ENCODE measurements at places on chromosomes 5 and 9.

- no peak for DNase-seq
Measured at GRCh38 chr5:58818465-58818864, 235.6 kb downstream of the RAB3C start.

DNA sequence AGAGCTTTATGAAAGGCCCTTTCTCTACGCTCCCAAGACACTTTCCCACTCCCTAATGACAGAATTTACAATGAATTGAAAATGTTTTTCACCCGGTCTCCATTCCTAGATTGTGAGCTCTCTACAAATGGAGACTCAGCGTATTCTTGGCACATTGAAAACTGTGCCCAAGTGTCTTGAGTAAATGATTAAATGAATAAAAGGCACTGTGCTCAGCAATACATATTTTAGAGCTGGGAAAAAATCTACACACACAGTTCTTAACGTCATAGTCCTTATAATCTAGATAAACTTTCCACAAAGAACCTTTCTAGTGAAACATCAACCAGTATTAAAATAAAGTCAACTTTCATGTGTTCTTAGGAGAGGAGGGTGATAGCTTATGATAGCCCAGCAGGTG is 634.0 kb downstream of the RAB3C start:
- no peak for DNase-seq

DNA sequence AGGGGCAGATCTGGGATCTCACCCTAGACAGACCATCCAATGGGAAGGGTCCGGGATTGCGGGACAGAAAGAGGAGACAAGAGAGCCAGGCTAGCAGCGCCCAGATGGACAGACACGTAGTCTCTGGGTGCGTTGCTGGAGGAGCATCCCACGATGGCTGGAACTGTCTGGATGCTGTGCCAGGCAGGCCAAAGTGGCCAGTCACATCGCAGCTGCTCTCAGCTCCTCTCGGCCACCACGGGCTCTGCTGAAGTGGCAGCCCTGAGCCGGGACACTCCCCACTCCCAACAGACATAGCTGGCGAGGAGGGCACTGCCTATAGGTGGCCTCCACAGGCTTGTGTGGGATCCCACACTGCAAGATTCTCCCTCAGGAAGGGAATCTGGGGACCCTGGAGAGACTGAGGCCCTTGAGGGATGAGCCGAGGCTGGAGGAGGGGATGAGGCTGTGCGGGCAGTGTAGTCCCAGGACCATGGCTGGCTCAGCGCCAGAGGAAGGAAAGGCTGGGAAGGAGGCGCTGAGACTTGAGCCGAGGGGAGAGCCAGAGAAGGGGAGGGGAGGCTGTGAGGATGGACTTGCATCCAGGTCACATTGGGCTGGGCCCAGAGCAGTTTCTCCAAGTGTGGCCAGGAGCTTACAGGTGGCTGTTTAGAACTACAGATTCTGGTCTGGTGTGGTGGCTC is 10.3 kb upstream of the WDR5 start:
- DNase-seq, result no peak

DNA sequence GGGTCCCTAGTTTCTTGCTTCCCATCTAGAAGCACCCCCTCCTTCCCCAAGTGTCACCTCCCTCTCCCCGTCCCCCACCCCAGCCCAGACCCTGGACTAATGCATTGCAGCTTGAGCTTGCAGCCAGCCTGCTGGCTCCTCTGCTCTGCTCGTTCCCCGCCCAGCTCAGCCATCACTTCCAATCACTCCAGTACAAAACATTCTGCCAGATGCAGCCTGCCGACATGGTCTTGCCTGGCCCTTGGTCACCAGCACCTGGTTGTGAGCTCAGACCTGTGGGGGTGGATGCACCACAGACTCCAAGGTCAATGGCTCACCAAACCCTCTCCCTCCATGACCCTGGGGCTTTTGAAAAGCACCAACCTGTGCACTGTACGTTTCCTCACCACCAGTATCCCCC is 172.9 kb upstream of the SMIM23 start:
- DNase-seq, result no peak

GRCh38 chr5:2997179-2997578 is 245.7 kb upstream of the IRX2 start:
- no peak for DNase-seq

- DNase-seq, result no peak
Measured at GRCh38 chr5:35188031-35188457, 42.2 kb downstream of the PRLR start.

DNA sequence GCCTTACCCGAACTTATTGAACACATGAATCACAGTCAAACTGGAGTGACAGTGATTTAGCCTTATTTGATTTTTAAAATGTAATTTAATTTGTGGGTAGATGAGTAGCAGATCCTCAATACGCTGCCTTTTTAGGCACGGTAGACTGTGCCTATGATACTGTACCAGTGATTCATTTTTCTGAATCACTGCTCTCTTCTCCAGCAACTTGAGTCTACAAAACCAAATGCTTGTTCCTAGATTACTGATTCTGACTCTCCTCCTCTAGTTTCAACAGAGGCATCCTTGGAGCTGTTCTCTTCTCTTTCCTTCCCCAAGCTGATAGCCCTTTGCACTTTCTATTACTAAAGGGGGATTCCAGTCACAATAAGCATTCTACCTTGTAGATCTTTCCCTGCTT is 94.3 kb upstream of the IL7R start:
- DNase-seq, result no peak

- no peak for DNase-seq
Measured at GRCh38 chr9:111615928-111616327, 15.2 kb upstream of the DNAJC25 start.

DNA sequence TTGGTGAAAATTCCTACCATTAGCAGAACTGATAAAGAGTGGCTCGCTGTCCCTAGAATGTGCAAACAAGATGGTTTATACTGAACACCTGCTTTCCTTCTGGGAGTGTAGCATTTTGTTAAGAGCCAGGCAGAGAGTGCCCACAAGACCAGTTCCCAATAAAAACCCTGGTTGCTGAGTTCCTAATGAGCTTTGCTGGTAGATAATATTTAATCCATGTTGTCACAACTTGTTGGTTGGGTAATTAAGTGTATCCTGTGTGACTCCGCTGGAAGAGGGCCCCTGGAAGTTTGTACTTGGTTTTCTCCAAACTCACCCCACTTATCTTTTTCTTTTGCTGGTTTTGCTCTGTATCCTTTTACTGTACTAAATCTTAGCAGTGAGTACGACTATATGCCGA is 39.5 kb upstream of the GOLGA1 start:
- DNase-seq, result no peak

DNA sequence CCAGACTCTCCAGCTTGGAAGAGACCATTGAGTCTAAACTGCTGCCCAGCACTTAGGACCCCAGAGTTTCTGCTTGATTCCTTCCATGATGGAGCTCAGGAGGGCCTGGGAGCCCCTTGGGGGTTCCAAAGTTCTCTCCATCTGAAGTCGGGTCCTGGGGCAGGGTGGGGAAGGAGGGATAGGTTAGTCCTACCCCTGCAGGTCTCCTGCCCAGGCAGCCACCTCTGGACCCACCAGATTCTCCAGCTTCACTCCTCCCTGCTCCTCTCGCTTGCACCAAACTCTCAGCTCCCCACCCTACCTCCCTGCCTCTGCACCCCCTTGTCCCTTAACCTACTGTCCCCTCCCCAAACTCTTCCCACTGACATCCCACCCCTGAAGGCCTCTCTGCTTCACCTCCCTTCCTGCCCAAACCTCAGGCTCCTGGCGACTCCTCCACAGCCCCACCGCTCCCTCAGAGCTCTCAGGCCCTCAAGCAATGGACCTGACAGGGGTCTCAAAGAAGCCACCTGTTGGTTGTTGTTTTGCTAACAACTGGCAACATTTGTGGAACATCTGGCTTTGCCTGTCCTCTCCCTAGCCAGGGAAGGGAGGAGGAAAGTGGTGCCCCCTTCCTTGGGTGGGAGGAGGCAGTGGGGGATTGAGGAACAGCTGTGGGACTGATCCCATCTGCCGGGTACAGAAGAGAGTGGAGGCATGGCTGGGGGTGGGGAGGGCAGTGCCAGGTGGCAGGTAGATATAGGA is 137.5 kb downstream of the RGS3 start:
- DNase-seq, result no peak

DNA sequence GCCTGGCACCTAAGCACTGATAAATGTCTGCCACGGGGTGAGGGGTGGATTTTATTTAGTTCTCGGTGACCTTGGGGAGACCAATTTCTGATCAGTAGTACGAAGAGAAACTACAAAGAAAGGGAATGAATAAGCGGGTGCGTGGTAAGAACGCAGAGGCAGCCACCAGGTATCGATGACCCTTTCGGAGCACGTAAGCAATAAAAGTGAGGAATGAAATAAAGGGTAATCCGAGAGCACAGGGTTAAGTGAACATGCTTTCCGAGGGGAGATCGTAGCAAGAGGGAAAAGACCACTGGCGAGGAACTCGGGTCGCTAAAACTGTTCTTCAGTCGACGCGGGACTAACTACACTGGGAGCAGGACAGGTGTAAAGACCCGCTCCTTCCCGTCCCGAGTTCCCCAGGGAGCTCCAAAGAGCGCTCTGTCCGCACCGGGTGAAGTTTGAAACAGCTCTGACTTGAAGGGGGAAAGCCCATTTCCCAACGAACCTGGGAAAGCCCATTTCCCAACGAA is 1.1 kb downstream of the ELOVL7 start:
- no peak for DNase-seq

GRCh38 chr9:120974921-120975320 is 48.3 kb upstream of the TRAF1 start:
- no peak for DNase-seq

- peak; percentile 85 for DNase-seq
Measured at GRCh38 chr5:39080597-39081204, 6.5 kb upstream of the RICTOR start.
